ENCODE measurements at places on chromosomes 7 and 10. TPM values are rescaled to one million over a fixed set of nuclear protein-coding genes. Genes with fewer than 3 reads are reported as not detected.
A peak's percentile ranks its signal among the peaks of the same experiment; 100 is the strongest.

GRCh38 chr10:44995581-44995913 lies 5.2 kb upstream of the ZNF22 start:
- peaks cover 15% of the 10 kb centered on the region for H3K4me1 ChIP-seq
- H3K4me3 ChIP-seq = no peak overlapping the region
- no peak for DNase-seq
- H3K27ac ChIP-seq = peak overlapping the region; percentile 34
- no peaks in the 10 kb centered on the region for H3K27me3 ChIP-seq
- no peaks in the 10 kb centered on the region for H3K36me3 ChIP-seq

DNA sequence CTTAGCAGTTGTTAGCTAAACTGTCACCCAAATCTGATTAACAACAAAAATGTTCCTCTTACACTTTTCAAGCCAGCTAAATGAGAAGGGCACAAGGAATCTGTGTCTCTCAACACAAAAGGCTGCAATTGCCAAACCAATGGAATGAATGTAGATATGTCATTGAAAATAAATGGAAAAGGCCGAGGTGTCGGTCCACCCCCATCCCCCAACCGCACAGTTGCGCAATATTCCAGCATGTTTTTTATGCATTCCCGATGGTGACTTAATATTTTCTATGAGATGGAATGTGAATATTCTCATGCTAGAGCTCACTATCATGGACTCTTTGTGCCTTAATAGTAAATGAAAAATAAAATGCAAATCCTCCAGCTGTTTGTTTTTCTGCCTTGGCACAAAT lies 181.6 kb upstream of the LRGUK start:
- H3K27me3 ChIP-seq = no peaks in the 10 kb centered on the region
- no peak overlapping the region for H3K27ac ChIP-seq
- no peak overlapping the region for H3K4me3 ChIP-seq
- no peaks in the 10 kb centered on the region for H3K4me1 ChIP-seq
- no peaks in the 10 kb centered on the region for H3K36me3 ChIP-seq

GRCh38 chr10:125084191-125084613 lies 76.2 kb downstream of the CTBP2 start:
- peak; percentile 82 for DNase-seq
- H3K4me3 ChIP-seq = no peak overlapping the region
- H3K4me1 ChIP-seq = peaks cover 7% of the 10 kb centered on the region
- peak overlapping the region; percentile 85 for H3K27ac ChIP-seq

DNA sequence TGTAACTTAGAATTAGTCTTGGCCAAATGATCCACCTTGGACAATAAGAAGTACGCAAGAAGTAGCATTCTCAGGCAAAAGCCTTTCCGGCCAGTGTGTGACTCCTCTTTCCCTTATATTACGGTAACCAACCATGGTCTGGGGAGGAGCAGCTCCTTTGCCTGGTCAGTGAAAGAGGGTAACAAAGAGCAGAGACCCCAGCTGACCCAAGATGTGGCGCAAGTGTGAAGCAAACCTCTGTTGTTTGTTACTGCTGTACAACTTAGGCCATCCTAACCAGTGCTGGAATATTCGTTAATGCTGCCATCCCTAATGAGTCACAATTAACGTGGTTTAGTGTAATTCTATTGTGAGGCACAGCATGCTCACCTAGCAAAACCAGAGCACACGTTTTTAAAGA lies 44.0 kb downstream of the HIPK2 start:
- H3K36me3 ChIP-seq = no peaks in the 10 kb centered on the region
- DNase-seq = no peak
- peak overlapping the region; percentile 100 for H3K27ac ChIP-seq
- H3K27me3 ChIP-seq = no peaks in the 10 kb centered on the region
- peaks cover 7% of the 10 kb centered on the region for H3K4me1 ChIP-seq

DNA sequence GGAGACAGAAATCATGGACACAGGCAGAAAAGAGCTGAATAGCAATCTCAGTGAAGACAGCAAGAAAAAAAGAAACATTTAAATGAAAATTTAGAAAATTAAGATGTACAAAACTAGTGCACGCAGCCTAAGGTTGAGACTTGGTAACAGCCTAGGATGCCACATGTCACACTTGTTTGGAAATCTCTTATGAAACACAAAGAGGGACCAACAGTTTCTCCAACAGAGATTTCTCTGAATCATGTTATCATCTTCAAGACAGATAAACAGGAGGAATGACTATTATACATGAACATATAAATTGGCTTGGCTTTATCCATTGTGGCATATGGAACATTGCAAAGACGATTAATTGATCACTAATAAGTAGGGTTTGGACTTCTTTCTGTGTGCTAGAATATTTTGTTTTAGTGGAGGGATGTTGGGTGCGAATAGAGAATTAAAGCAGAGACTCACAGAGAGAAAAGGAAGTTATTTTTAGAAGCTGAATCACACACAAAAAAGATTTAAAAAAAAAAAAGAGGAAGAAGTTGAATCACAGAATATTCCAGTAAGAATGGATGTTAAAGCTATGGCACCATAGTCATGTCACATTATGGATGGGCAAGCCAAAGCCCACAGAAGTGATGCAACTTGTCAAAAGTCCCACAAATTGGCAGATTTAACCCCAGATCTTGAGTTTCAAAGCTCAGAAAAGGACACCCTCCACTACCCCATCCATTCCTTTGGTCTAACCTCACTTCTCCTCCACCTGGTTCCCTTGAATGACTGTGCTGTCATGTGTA lies 91.6 kb downstream of the MYOF start:
- H3K36me3 ChIP-seq = peaks cover 3% of the 10 kb centered on the region
- peak overlapping the region; percentile 12 for H3K27ac ChIP-seq
- no peak overlapping the region for H3K4me3 ChIP-seq
- DNase-seq = no peak

DNA sequence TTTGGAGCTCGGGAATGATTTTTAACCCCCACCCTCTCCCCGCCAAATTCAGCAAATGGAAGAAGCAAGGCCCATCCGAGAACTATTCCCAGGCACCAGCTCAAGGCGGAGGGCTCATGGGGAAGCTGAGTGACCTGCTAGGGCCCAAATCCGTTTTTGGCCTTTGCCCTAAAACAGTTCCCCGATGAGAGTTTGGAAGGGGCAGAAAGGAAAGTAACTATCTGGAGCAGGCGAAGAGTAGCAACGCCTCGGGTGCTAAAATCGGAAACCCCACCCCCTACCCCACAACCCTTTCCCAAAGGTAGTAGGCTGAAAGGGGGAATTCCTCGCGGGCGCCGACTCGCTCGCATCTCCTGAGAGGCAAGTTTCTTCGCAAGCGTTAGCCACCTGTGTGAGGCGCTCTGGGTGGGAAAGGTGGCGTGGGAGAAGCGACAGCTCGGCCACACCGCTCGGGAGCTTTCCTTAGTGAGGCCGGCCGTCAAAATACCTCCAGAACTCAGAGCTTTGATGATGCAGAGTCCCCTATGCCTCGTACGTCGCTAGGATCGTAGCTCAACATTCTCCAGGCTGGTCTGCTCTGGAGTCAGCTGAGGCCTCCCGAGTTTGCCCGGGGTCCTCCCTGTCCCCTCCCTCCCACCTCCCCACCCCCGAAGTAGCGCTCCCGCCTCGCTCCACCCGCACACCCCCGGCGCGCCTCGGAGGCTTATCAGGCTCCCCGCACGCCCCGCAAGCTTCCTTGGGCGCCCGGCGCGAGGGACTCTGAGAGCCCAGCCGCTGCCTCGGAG lies 642 bp upstream of the PRKG1 start:
- H3K4me1 ChIP-seq = no peaks in the 10 kb centered on the region
- peak overlapping the region; percentile 83 for H3K27ac ChIP-seq
- no peaks in the 10 kb centered on the region for H3K27me3 ChIP-seq
- DNase-seq = peak; percentile 81
- H3K36me3 ChIP-seq = no peaks in the 10 kb centered on the region

- no peak overlapping the region for H3K27ac ChIP-seq
- peaks cover 4% of the 10 kb centered on the region for H3K4me1 ChIP-seq
- H3K4me3 ChIP-seq = no peak overlapping the region
- no peak for DNase-seq
- peaks cover 2% of the 10 kb centered on the region for H3K36me3 ChIP-seq
These were observed 6.8 kb upstream of the RASSF4 start for GRCh38 chr10:44952779-44953231.

DNA sequence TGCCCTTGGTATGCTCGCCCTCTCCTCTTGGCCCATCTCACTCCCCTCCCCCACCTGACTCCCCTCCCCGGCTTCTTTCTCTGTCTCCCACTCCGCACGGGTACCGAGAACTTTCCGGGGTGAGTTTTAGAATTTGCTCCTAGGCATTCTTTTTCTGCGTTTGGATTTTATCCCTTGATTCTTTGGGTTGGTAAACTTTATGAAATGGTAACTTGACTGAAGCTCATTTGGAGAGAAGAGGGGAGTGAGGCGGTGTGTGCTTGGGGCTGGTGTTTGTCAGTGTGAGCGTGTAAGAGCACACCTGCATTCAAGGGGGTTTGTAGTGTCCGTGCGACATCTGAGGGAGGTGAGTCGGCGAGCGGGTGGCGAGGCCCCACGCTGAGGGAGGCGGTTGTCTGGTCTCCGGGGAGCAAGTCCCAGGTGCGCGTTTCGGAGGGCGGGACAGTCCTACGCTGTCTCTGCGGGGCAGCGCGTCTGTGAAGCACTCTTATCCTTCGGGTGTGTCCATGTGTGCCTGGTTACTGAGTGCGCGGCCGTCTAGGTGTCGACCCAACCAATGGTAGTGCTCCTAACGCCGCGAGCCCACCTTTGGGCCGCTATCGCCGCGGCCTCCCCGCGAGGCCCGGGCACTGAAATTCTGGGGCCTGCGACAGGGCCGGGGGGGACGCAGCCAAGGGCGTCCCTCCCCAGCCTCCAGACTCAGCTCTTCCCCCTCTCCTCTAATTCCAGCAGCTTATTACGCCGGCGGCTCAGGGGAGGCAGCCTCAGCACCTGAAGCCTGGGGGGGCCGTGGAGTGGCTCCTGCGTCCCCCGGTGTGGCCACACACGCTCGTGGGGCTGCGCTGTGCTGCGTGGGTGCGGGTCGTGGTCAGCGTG lies 2.6 kb upstream of the ZNF503 start:
- no peaks in the 10 kb centered on the region for H3K4me1 ChIP-seq
- peak overlapping the region; percentile 7 for H3K4me3 ChIP-seq
- H3K36me3 ChIP-seq = no peaks in the 10 kb centered on the region
- no peak for DNase-seq
- no peaks in the 10 kb centered on the region for H3K27me3 ChIP-seq

DNA sequence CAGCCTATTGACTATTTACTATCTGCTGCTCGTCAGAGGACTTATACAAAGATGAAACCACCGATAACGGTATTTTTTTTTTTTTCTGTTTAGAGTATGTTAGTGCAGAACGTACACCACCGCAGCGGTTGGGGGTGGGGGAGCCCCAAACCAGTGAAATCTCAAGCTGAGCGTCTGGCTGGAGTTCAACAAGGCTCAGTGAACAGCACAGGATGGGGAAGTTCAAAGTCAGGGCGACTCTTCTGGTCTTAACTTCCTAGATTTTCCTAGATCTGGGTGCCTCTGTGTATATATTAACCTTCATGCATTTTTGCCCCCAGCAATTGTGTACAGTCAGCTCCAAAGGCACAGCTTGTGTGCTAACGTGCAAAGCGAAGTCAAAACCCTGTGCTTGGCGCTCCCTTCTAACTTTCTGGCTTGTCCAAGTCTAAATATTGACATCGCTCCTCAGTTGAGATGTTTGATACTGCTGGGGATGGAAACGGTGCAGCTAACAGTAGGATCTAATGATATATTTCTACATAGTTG lies 1.1 kb downstream of the RHOBTB1 start:
- H3K27me3 ChIP-seq = no peaks in the 10 kb centered on the region
- peak overlapping the region; percentile 91 for H3K4me3 ChIP-seq
- no peaks in the 10 kb centered on the region for H3K36me3 ChIP-seq
- H3K4me1 ChIP-seq = peaks cover 5% of the 10 kb centered on the region
- DNase-seq = peak; percentile 69
- H3K27ac ChIP-seq = peak overlapping the region; percentile 92

DNA sequence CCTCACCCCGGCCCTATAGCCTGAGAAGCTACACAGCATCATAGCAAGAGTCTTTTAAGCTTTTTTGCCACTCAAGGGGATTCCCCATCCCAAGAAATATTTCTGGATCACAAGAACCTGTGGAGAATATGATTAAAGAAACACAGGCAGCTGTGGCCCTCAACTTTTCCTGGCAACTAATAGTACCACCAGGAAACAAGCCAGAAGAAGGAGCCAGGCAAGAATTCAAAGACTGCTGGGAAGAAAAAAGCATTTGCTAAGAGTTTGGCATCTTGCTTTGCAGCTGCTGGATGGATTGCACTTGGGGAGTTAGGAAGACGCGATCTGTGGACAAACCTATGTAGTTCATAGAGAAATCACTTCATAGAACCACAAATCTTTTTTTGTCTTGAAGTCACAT lies 437.8 kb downstream of the PLXDC2 start:
- no peaks in the 10 kb centered on the region for H3K36me3 ChIP-seq
- H3K4me3 ChIP-seq = no peak overlapping the region
- DNase-seq = no peak
- no peaks in the 10 kb centered on the region for H3K4me1 ChIP-seq
- no peak overlapping the region for H3K27ac ChIP-seq
- no peaks in the 10 kb centered on the region for H3K27me3 ChIP-seq

DNA sequence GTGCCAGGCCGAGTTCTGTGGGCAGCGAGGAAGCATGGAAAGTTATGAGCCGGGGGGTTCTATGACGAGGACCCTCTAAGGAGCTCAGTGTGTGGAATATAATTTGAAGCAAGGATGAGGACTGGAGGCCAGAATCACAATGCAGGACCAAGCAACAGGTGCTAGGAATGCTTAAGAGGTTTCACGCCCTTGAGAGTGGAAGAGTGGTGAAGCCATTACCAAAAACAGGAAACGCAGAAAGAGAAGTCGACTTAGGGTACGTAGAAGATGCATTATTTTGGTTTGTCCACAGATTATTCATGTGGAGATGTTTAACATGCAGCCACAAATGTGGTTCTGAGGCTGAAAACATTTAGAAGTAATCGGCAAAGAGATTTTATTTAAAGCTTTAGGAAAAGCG lies 78.7 kb downstream of the PIP4K2A start:
- H3K4me3 ChIP-seq = no peak overlapping the region
- no peaks in the 10 kb centered on the region for H3K27me3 ChIP-seq
- DNase-seq = no peak
- no peak overlapping the region for H3K27ac ChIP-seq

GRCh38 chr10:103917302-103918052 lies 507 bp downstream of the STN1 start:
- peak; percentile 68 for DNase-seq
- H3K27ac ChIP-seq = peak overlapping the region; percentile 86
- H3K4me3 ChIP-seq = peak overlapping the region; percentile 70
- H3K27me3 ChIP-seq = no peaks in the 10 kb centered on the region
- no peaks in the 10 kb centered on the region for H3K4me1 ChIP-seq

DNA sequence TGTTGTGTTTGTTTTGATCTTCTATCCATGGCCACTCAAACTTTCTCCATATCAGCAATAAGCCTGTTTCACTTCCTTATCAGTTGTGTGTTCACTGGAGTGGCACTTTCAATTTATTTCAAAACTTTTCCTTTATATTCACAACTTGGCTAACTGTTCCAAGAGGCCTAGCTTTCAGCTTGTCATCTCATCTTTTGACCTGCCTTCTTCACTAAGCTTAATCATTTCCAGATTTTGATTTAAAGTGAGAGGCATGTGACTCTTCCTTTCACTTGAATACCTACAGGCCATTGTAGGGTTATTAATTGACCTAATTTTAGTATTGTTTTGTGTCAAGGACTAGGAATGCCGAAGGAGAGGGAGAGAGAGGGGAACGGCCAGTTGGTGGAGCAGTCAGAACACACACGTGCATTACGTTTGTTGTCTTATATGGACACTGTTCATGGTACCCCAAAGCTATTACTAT lies 5.5 kb upstream of the GNAT3 start:
- no peak overlapping the region for H3K4me3 ChIP-seq
- H3K27ac ChIP-seq = no peak overlapping the region
- no peaks in the 10 kb centered on the region for H3K36me3 ChIP-seq
- DNase-seq = no peak
- no peaks in the 10 kb centered on the region for H3K27me3 ChIP-seq
- H3K4me1 ChIP-seq = no peaks in the 10 kb centered on the region

The DNAH11 gene
- 2.5 TPM for polyA plus RNA-seq

The CABCOCO1 gene
- 2.4 TPM for polyA plus RNA-seq

The HIF1AN gene
- polyA plus RNA-seq = 6.0 TPM

Measured in aorta (tissue), 5 donors.